GM04503 (cell line): ENCODE measurements at places on chromosomes 3 and 15.
A peak's percentile ranks its signal among the peaks of the same experiment; 100 is the strongest.

DNA sequence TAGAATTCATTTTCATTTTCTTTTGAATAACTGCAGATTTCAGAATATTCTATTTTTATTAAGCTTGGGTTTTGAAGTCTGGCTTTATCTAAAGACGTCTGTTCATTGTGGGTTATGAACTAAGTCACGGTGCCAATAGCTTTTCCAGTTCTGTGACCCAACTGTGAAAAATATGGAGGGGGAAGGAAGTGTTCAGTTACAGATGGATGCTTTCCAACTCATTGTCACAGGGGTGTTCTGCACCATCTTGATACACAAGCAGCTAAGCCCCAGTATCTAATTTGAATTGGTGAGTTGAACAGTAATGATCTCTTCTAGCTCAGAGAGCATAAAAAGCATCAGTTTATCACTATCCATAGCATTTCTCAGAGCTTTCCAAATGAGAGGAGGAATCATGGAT, 710.6 kb downstream of the EDEM1 start:
- DNase-seq = no peak

DNA sequence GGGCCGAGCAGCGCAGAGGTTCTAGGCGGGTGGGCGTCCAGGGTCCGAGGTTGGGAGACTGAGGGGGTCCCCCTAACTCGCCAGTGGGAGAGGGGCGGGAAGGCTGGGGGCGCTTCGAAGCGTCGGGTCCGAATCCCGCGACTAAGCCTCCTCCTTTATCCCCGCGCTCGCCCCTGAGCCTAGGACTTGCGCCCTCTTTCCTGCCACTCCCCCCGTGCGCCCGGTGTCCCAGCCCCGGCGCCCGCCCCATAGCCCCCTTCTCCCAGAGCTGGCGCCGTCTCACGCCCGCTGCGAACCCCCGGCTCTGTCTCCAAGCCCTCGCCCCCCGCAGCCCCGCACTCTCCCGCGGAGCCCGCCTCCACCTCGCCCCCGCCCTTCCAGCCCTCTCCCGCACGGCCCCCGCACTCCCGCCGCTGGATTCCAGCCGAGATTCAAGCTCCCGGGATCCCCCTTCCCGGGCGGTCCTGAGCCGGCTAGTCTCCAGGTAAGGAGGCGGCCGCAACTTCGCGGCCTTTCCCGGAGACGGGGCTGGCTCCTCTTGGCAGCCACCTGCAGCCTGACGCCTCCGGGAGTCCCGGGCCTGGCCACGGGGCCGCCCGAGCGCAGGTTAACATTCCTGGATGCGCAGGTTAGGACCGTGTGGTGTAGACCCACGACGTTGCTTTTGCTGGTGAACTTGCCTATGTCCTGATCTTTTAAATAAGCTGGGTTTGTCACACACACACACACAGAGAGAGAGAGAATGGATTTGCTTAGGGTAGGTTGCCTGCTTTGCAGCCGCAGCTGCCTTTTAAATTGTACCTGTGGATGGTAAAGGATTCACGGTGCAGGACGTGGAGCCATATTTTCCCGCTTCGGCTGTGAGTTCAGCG, 563 bp downstream of the PXYLP1 start:
- no peak for DNase-seq

- DNase-seq = peak; percentile 13
Measured at GRCh38 chr3:149042789-149043386, 43.4 kb downstream of the HLTF start.

GRCh38 chr15:80611543-80612080, 83.5 kb upstream of the ABHD17C start:
- no peak for DNase-seq

DNA sequence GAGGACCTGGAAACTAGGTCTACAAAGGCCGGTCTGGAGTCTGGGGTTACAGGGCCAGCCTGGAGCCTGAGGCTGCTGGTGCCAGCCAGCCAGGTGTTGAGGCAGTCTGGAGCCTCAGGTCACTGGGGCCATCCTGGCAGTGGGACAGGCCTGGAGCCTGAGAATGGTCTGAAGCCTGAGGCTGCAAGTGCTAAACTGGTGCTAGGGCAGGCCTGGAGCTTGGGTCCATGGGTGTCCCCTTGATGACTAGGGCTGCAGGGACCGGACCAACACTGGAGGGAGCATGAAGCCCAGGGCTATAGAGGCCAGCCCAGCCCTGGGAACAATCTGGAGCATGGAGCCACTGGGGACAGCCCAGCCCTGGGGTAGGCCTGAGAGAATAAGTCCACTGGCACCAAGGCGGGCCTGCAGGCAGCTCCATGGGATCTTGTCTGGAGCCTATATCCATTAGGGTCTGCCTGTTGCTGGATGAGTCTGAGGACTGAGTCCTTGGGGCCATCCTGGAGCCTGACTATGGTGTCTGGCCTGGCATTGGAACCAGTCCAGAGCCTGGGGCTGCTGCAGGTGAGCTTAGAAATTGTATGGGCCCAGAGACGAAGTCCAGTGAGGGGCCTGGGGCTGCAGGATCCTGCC, 101.9 kb downstream of the GLDN start:
- no peak for DNase-seq

- DNase-seq = no peak
Measured at GRCh38 chr3:120427201-120427600, 23.6 kb downstream of the FSTL1 start.

DNA sequence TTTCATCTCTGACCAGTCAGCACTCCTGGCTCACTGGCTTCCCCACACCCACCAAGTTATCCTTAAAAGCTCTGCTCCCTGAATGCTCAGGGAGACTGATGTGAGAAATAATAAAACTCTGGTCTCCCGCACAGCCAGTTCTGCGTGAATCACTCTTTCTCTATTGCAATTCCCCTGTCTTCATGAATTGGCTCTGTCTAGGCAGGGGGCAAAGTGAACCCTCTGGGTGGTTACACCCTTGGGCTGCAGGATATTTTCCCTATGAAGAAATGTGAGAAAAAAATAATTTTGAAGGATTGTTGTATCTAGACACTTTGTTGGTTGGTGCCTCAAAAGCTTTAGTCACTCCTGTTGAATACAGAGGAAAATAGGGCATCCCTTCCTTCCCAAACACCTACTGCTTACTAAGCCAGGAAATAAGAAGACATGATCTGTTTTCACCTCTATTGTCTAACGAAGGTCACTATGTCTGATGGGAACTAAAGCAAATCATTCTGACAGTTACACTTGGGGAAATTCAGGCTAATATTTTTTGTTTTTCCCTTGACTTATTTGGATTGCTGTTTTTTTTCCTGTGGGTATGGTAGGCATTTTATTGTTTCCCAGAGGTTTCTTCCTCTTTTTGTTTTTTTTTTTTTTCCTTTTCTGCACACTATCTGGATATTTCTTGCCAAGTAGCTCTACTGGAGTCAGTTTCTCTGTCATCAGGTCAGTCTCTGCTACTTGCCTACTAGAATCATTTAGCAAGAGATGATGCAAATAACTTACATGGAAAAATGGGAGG, 15.3 kb upstream of the TNFSF10 start:
- DNase-seq = no peak

DNA sequence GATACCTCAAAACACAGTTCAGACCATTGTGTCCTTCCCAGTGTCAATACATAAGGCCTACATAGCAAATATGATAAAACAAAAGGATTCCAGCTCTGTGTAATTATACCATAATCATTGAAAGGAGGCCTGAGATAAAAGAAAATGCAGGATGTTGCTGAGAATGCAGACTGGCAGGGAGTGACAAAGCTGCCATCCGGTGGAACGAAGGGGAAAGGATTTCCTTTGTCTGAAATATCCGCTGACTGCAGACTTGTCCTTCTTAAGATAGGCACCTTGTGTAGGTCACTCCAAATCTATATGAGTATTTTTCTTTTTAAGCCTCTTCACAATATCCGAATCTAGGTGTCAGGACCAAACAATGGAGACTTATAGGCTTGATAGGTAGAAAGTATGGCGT, 108.0 kb downstream of the KCNH8 start:
- no peak for DNase-seq

DNA sequence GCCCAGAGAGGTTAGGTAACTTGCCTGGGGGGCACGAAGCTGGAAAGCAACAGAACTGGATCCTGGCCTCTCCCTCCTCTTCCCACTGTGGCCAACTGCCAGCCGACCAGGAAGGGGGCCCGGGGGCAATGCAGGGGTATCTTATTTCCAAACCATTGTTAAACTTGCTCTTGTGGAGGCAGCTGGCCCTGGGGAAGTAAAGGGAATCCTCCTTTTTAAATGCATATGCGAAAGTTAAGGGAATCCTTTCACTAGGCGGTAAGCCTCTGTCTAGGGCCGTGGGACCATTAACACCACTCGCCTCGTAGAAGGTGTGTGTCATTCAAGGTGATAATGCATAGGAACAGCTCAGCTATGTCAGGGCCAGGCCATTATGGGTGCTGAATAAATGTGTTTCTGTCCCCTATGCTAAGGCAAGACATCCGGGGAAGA, 68.6 kb downstream of the ST6GAL1 start:
- no peak for DNase-seq

GRCh38 chr3:23003733-23004046, 199.4 kb upstream of the UBE2E2 start:
- no peak for DNase-seq

DNA sequence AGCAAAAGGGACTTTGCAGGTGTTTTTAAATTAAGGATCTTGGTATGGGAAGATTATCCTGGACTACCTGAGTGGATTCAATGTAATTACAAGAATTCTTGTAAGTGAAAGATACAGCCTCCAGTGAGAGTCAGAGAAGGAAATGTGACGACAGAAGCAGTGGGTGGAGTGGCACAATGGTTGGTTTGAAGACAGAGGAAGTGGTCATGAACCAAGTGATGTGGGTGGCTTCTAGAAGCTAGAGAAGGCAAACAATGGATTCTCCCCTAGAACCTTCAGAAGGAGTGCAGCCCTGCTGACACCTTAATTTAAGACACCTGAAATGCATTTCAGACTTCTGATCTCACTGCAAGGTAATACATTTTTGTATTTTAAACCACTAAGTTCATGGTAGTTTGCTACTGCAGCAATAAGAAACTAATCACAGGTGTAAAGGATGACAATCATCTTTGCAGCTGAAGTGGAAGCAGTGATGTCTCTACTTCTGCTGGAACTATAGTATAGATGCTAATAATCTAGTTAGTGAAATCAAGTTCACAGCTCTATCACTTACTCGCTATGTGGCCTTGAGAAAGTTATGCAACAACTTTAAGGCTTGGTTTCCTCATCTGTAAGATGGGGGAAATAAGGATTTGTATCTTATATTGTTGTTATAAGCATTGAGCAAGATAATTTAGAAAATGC, 403.4 kb upstream of the SUCLG2 start:
- no peak for DNase-seq

- no peak for DNase-seq
Measured at GRCh38 chr3:126551839-126552687, 6.7 kb downstream of the C3orf22 start.

GRCh38 chr15:47484059-47484458, 233.2 kb upstream of the SEMA6D start:
- DNase-seq = no peak

DNA sequence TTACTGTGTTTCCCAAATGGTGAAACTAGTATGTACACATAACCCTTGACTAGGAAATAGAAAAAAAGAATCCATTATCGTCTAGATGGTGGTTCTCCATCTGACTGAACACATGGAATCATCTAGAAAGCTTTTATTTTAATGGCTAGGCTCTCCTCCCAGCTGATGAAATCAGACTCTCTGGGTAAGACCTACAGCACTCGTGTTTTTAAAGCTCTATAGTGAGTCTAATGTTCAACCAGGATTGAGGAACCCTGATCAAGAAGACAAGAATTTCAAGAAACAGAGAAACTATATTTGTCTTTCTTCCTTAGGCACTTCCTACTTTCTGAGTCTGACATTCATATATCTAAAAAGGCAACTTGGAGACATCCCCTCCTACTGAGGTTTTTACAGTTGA, 118.8 kb downstream of the TMCO5A start:
- DNase-seq = no peak

GRCh38 chr3:99523431-99524127, 114.8 kb upstream of the COL8A1 start:
- DNase-seq = no peak

- no peak for DNase-seq
Measured at GRCh38 chr15:47374222-47374621, 343.1 kb upstream of the SEMA6D start.

DNA sequence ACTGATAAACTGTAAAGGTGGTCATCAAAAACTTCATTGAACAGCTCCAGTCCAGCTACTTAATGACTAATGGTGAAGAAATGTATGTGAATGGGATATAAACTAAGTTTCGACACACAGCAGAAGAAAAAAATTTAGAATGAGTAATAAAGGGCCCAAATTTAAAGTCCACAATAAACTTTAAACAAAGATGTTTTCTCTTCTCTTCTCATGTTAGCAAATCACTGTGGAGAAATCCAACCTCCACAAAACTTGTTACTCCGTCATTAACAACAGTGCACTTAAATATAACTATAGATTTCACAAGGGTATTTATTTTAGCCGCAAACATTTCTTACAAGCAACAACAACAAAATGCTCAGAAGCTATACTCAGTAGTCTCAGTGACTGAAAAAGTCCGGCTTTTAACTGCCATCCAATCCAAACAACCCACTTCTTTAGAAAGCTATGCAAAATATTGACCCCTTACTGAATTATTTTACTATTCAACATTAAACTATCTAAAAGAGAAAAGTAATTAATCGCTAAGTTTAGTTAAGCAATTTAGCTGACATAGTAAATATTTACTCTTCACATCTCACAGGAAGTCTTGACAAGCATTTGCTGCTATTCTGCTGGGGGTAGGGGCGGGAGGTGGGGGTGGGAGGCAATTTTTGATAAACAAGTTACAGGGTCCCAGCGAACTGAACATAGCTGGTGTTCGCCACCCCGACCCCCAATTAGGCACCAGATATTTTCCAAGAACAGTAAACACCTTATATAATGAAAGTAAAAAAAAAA, 2.4 kb downstream of the IGF2BP2 start:
- peak; percentile 45 for DNase-seq

- no peak for DNase-seq
Measured at GRCh38 chr3:134367869-134368750, 6.1 kb downstream of the AMOTL2 start.

- no peak for DNase-seq
Measured at GRCh38 chr3:36418296-36418695, 38.0 kb downstream of the STAC start.

DNA sequence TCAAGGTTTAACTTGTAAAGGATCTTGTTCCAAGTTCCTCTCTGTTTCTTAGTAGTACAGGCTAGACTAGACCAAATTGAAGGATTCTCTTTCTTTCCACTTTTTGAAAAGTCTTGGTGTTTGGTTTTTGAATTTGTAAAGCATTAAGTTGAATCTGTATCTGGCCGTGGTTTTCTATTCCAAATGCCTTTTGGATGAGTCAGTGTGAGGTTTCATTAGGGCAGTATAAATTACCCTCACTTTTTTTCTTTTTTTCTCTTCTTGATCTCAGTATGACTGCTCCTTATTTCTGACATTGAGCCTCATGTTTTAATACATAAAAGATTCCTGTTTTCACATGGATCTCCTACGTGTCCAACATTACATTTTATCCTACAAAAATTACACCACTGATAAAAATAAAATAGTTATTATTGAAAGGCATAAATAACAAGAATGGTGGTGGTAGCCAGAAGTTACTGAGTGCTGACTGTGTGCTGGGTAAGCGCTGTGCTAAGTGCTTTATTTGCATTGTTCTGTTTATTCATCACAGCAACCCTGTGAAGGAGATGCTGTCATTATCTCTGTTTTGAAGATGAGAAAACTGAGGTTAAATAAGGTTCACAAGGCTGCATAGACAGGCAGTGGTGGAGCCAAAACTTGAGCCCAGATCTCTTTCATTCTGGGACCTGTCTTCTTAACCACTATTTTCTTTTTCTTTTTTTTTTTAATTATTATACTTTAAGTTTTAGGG, 48.3 kb downstream of the MITF start:
- peak; percentile 16 for DNase-seq

GRCh38 chr15:52114261-52115055, 1.9 kb upstream of the BCL2L10 start:
- no peak for DNase-seq

- DNase-seq = no peak
Measured at GRCh38 chr3:111282024-111282423, 210.4 kb downstream of the NECTIN3 start.
